Activated T-helper 9 cell treated with anti-CD3 and anti-CD28 coated beads, Interleukin-2, amount 50 U/mL, for 16 hours (primary cell): ENCODE measurements at places on chromosomes 1 and 21.

- DNase-seq = no peak
Observed at GRCh38 chr1:67978890-67979516, 71.4 kb downstream of the DIRAS3 start.

GRCh38 chr1:210489491-210489890 lies 160.8 kb downstream of the HHAT start:
- DNase-seq = no peak

DNA sequence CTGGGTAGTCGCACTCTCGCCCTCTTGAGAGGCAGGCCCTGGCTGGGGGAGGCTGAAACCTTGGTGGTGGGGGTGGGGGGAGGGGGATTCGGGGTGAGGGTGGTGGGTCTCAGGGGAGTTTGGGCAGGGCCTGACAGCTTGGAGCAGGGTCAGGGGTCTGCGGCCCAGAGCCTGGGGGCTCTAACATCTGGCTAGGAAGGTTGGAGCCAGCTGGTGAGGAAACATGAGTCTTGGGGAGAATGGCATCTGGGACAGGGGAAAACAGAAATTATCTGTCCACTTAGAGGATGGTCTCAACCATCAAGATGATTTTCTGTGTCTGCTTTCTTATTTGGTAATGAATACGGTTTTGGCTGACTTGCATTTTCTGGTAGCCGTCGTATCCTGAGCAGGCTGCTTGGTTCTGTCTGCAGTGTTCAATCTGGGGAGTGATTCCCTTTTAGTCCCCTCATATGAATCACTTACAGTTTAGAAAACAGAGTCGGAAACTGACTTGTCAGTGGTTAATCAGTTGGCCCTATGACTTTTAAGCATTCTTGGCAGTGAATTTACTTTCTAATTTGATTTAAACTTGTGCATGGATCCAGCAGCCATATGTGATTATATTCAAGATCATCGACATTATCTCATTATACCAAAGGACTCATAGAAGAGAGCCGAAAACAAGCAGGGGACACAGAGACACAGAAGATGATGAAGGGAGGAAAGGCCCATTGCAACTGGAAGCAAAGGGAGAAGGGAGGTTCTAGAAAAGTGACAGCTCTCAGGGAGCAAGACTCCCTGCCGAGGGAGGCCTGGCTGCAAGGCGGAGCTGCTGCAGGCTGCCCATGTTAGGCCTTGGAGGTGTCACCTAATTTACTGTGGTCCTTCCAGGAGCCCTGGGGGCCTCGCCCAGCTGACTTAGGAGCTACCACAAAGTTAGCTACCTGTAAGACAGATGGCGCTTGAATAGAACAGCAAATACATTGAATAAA lies 237.6 kb downstream of the SDCCAG8 start:
- no peak for DNase-seq

DNA sequence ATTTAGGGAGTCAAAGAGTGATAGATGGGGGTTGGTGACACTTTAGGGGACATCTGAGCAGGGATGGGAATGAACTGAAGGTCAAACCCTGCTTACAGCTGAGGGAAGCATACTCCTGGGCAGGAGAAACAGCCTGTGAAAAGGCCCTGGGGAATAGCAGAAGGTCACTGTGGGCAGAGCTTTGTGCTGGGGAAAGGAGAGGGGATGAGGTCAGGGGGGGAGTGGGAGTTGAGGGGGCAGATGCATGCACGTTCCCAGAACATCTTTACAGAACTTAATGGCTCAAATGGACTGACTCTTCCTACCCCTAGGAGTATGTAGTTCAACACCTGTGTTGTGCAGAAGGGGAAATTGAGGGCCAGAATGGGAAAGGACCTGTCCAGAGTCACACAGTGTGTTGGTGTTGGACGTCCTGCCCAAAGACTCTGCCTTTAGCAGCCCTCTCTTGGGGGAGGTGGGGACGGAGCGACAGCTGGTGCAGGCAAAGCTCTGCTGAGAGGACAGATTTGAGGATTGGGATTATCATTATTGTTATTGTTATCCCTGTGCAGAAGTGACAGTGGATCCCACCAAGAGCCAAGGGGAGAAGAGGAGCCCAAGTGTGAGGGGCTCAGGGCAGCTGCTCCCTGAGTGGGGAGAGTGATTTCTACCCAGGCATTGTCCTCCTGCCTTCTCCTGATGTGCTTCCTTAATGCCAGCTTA lies 116.5 kb downstream of the PTPRU start:
- no peak for DNase-seq

DNA sequence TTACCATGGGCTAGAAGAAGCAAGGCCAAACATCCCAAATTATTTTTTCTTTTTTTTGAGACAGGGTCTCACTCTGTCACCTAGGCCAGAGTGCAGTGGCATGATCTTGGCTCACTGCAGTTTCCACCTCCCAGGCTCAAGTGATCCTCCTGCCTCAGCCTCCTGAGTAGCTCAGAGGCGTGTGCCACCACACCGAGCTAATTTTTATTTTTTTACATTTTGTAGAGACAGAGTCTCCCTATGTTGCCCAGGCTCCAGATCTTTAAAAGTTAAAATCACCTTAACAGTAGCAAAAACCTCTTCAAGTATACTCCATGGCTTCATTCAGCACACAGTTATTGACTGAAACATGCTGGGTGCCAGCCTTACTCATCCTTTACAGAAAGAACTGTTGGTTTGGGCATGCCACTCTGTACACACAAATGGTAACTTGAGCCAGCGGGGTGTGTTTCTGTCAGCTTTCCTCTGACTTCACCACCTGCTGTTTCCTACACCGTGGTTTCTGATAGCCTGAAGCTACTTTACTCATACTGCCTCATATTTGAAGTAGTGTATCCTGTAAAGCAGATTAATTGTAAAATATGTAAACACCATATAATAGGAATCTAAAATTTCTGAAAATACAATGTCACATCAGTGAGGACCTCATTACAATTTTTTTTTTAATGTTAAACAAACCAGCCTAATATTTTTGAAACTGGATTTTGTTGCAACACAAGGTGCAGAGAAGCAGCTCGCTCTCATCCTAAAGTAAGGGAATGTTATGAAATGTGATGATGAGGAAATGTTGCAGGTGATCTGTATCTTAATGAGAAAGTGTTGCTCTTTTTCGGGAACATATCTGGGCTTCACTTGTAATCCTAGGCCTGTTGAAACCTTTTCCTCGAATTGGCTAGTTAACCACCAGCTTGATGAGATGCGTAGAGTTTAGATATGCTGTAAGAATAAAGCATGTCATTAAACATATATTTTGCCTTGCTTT lies 113.9 kb downstream of the ATP5PO start:
- DNase-seq = no peak

DNA sequence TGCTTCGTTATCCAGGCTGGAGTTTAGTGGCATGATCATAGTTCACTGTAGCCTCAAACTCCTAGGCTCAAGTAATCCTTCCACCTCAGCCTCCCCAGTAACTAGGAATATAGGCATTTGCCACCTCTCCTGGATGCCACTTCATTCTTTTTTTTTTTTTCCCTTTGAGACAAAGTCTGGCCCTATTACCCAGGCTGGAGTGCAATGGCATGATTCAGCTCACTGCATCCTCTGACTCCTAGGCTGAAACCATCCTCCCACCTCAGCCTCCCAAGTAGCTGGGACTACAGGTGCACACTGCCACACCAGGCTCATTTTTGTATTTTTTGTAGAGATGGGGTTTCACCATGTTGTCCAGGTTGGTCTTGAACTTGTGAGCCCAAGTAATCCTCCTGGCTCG lies 19.3 kb downstream of the OSBPL9 start:
- DNase-seq = no peak

DNA sequence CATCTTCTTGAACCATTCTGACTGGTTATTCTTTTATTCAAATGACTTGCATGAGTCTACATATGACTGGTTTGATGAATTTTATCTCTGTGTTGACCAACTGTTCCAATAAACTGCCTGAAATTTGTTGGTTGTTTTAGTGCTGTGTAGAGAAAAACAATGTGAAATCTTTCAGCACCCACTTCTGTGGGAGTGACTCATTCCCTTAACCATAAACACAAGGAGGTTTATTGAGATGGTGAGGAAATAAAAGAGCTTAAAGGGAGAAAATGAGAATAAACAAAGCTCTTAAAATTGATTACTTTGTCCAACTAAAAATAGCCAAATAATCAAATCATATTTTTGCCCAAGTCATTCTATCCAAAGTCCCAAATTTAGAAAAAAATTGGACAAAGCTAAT lies 341.1 kb downstream of the TGFB2 start:
- no peak for DNase-seq
